Stimulated activated CD4-positive, alpha-beta T cell treated with anti-CD3 and anti-CD28 coated beads, Interleukin-4, amount 100 ng/mL, for 24 hours (primary cell): ENCODE measurements at places on chromosomes 5 and 9.

DNA sequence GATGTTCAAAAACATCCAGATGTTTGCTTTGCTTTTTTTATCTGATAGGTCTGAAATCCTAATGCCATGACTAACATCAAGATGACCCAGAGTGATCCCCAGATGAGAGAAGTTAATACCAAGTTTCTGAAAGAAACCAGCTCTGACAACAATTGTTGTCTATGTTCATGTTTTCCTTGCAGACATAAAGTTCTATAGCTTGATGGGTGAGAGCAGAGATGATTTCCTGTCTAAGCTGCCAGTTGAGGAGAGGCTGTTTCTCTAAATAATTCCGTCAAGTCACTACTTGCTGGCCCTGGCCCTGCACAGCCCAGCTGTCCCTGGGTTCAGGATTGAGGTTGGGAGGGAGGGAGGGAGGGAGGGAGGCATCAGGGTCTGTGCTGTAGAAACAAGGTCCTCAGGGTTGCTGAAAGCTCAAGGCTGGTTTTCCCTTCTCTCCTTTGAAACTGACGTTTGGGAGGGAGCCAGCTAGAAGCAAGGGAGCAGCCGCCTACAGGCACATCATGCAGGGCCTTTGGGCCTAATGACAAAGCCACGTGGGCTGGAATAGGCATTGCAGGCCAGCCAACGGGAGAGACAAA is 3.9 kb downstream of the SPARC start:
- no peak for DNase-seq

DNA sequence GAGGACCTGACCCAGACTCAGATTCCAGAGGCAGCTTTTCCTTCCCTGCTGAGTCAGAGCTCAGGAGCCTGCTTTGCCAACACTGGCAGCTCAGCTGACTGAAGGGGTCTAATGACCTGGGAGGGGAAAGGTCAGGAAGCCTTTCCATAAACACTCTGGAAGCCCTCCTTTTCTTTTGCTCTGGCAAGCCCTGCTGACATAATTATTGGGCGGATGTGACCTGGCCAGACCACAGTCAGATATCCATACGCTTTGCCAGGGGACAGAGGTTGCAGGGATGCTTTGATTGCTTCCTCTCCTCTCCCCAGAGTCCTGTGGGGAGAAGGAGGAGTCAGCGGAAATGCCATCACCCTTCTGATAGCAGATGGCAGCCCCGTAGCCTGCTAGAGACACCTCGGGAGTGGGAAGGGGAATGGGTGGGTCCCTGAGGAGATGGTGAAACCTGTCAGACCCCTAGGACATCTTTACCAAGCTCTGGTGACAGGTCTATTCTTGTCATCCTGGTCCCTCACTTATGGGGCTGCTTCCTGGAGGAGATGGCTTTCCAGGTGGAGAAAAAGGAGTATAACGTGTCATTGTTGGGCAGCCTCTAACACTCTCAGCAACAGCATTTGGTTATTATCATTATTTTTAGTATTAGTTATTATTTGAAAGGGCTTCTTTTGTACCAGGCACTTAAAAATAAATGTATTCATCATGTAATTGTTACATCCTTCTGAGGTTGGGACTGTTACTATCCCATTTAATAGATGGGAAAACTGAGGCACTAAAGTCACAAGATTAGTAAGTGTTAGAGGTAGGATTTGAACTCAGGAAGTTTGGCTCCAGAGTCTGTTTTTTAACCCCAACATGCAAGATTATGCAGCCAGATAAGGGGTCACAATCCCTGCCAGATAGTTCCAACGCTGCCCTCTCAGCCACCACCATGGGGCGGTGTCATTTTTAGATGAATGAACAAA is 11.6 kb downstream of the COL27A1 start:
- DNase-seq: no peak

GRCh38 chr5:35269006-35269405 is 38.7 kb upstream of the PRLR start:
- DNase-seq: no peak

- no peak for DNase-seq
Measured at GRCh38 chr9:110531776-110532175, 47.8 kb downstream of the SVEP1 start.

DNA sequence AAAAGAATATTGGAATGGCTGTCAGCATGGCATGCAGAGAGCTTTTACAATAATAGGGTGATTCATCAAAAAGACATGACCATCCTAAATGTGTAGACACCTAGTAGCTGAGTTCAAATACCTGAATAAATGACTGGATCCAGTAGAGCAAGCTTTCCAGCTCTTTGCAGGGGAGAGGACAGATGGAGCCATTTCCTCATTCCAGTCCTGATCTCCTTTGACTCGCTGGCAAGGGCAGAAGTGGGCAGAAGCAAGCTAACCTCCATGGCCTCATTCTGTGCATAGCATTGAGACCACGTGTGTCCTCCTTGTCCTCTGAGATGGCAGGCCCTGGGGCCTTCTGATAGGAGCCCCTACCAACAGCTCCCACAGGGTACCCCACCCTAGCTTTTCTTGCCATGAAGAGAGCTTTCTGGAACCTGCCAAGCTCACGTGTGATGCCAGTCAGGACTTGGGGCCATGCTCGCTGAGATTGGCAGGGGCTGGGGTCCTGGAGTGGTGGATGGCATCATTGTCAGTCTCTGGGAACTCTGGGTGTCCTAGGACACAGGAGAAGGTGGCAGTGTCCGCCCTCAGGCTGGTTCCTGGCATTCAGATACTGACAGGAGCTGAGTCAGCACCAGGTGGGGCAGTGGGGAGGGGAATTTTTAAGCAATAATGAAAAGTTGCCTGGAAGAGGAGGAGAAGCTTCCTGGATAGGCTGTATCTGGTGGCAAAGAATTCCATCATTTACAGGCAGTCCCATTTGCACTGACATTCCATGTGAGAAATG is 33.6 kb downstream of the WWC1 start:
- DNase-seq: no peak
